ENCODE measurements at places on chromosomes 11 and 22. TPM values are rescaled to one million over a fixed set of nuclear protein-coding genes. Genes with fewer than 3 reads are reported as not detected.

Gene POTEH
- total RNA-seq: not detected

Gene APOA4
- total RNA-seq: not detected

Gene SLC5A4
- not detected for total RNA-seq

Gene CTNND1
- 86.3 TPM for total RNA-seq

Gene LRRC4C
- total RNA-seq: 0.09 TPM

Data from smooth muscle cell of bladder (primary cell).